ENCODE measurements at places on chromosomes 3 and 15.

DNA sequence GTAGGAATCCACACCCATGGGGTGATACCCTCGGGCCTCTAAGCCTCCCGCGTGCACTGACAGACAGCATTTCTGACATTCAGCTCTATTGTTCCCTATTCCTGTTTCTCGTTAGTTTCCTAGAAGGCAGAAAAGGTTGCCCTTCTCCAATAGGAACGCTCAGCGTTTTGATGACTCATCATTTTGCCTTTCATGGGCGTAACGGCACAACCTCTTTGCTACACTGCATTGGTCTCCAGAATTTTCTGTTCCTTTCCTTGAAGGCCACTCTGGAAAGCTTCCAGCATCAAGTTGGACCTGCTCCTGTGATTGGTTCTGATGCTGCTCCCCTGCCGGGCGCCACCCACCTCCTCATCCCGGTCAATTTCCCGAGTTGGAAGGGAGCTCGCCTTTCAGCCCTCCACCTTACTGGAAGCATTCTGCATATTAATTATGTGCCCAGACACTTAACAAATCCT is 13.0 kb upstream of the TNK2 start:
- no peaks in the 10 kb centered on the region for H3K4me1 ChIP-seq
- no peak for ATAC-seq
- H3K27me3 ChIP-seq: peaks cover 4% of the 10 kb centered on the region
- H3K36me3 ChIP-seq: no peaks in the 10 kb centered on the region

- peaks cover 44% of the 10 kb centered on the region for H3K4me1 ChIP-seq
- H3K27ac ChIP-seq: peak overlapping the region; percentile 77
- peak; percentile 88 for ATAC-seq
- no peaks in the 10 kb centered on the region for H3K36me3 ChIP-seq
Observed at GRCh38 chr15:85030301-85030929, 48.8 kb downstream of the PDE8A start.

DNA sequence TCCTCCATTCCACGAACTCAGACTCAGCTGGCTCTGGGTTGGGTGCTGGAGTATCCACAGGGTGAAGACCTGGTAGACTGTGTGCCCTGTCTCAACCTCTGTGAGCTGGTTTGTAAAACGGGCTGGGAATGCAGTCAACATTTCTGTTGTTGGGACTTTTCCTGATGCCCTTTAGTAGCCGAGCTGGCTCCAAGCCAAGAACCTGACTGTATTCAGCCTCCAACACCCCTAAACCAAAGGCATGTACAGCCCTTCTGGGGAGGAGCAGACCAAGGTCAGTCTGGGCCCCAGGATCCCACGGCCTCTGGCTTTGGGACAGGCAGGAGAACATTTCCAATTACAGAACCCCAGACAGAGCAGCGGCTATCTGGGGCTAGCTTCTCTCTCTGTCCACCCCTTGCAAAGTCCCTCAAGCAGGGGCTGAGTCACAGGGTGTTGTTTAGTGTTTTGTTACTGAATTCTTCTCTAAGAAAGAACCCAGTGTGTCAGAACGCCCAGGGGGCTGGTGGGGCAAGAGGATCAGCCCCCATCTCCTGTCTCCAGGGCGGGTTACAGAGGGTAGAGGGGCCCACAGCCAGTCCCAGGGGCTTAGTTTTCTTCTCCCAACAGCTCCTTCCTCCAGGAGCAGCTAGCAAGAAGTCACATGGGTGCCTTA is 56.8 kb upstream of the SLC6A6 start:
- no peaks in the 10 kb centered on the region for H3K36me3 ChIP-seq
- H3K27ac ChIP-seq: peak overlapping the region; percentile 36

DNA sequence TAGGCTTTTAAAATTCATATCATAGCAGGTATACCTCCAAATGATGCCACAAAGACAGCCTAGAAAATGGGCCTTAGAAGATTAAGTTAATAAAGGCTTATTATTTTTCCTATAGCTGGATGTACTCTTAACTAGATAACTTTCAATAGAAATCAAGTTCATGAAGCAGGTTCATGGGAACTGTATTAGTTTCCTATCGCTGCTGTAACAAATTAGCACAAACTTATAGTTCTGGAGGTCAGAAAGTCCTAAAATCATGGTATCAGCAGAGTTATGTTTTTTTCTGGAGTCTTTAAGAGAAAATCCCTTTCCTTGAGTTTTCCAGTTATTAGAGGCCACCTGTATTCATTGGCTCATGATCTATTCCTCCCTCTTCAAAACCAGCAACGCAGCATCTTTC is 269.9 kb downstream of the TIGIT start:
- no peak for ATAC-seq
- no peak overlapping the region for H3K27ac ChIP-seq
- no peaks in the 10 kb centered on the region for H3K4me1 ChIP-seq
- H3K27me3 ChIP-seq: no peaks in the 10 kb centered on the region

DNA sequence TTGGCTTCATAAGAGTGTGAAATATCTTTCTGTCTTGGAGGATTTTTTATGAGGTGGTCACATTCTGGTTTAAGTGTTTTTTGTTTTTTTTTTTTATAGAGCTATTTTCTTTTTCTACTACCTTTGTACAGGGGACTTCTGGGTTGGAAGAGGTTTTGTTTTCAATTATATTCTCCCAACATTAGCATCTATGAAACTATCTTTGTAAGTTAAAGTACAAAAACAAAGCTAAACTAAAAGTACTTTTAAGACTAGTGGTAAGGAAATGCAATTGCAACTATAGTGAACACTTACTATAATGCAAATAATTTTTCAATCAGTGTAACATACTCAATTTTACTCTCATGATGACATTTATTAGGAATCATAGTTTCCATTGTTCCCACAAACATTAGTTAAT is 688.2 kb downstream of the SI start:
- H3K27me3 ChIP-seq: no peaks in the 10 kb centered on the region
- no peak overlapping the region for H3K27ac ChIP-seq
- no peaks in the 10 kb centered on the region for H3K36me3 ChIP-seq
- H3K4me1 ChIP-seq: no peaks in the 10 kb centered on the region

All from activated T-helper 17 cell treated with anti-CD3 and anti-CD28 coated beads, Interleukin-2, amount 50 U/mL, for 72 hours (primary cell).